Calu3 (cell line): ENCODE measurements at places on chromosomes 1 and 21. TPM values are rescaled to one million over a fixed set of nuclear protein-coding genes. Genes with fewer than 3 reads are reported as not detected.
A peak's percentile ranks its signal among the peaks of the same experiment; 100 is the strongest.

GRCh38 chr1:242185731-242186130 lies 186.8 kb upstream of the MAP1LC3C start:
- no peaks in the 10 kb centered on the region for H3K27me3 ChIP-seq
- H3K27ac ChIP-seq = no peak overlapping the region
- H3K4me1 ChIP-seq = no peaks in the 10 kb centered on the region

DNA sequence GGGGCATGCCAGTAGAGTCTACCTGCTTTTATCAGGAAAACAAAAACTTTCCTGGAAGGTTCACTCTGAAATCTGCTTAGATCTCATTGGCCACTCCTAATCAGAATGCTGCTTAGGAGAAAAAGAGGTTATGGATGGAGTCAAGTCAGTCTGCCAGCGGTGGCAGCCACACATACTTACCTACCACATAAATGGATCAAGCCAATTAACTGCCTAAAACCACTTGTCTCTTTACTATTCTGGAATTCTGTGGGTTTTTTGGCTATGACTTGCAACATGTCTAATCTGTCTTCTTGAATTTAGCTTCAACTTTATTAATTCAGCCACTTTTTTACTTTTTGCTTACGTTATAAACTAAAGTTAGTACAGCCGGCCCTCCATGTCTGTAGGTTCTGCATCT lies 140.2 kb upstream of the SERTAD4 start:
- H3K4me3 ChIP-seq = no peak overlapping the region
- no peaks in the 10 kb centered on the region for H3K36me3 ChIP-seq
- H3K27me3 ChIP-seq = no peaks in the 10 kb centered on the region
- no peak for DNase-seq

- H3K4me1 ChIP-seq = peaks cover 15% of the 10 kb centered on the region
- no peak overlapping the region for H3K4me3 ChIP-seq
- H3K27me3 ChIP-seq = no peaks in the 10 kb centered on the region
- no peak overlapping the region for H3K27ac ChIP-seq
- no peak for DNase-seq
These were observed 444.0 kb downstream of the PTPRC start for GRCh38 chr1:199082778-199083389.

DNA sequence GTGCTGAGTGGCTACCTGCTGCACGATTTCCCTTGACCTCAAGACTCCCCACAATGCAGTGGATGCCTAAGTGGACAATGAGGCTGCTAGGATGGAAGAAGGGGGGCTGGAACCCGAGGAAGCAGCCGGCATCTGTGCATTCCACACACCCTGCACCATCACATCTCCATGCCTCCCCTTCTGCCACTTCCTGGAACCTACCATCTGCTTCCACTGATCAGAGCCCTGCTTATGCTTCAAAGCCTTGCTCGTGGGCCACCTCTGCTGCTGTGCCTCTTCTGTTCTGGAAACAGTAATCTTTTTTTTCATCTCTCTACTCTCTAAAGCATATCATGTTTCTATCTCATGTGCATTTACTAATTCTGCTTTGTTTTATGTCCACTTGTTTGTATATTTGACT lies 66.2 kb upstream of the WDR26 start:
- H3K27ac ChIP-seq = no peak overlapping the region
- peaks cover 49% of the 10 kb centered on the region for H3K4me1 ChIP-seq
- no peaks in the 10 kb centered on the region for H3K36me3 ChIP-seq
- no peaks in the 10 kb centered on the region for H3K27me3 ChIP-seq
- no peak overlapping the region for H3K4me3 ChIP-seq

DNA sequence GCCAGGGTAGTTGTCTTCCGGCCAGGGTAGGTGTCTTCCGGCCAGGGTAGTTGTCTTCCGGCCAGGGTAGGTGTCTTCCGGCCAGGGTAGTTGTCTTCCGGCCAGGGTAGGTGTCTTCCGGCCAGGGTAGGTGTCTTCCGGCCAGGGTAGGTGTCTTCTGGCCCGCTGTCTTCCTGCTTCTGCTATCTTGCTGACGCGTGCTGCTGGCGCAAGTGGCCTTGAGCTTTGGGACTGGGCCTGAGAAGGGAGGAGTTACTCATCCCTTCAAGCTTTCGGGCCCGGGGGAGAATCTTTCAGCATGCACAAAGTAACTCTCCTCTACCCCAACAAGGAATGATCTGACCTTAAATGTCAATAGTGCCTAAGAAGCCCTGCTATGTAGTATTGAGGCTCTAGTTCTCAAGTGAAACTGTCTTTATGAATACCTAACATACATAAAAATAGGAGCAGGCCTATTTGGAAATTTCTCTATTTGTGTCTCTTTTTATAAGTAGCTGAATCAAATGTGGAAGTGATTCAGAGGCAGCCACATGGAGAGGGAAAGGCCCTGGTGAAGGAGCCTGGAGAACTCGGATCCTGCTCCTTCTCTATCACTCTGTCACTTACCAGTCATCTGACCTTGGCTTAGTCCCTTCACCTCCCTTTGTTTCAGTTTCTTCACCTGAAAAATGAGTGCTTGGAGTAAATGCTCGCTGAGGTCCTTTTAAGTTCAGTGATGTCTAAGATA lies 65.6 kb downstream of the RGL1 start:
- no peaks in the 10 kb centered on the region for H3K36me3 ChIP-seq
- no peaks in the 10 kb centered on the region for H3K27me3 ChIP-seq
- H3K4me1 ChIP-seq = peaks cover 13% of the 10 kb centered on the region
- DNase-seq = no peak
- no peak overlapping the region for H3K4me3 ChIP-seq
- H3K27ac ChIP-seq = no peak overlapping the region

DNA sequence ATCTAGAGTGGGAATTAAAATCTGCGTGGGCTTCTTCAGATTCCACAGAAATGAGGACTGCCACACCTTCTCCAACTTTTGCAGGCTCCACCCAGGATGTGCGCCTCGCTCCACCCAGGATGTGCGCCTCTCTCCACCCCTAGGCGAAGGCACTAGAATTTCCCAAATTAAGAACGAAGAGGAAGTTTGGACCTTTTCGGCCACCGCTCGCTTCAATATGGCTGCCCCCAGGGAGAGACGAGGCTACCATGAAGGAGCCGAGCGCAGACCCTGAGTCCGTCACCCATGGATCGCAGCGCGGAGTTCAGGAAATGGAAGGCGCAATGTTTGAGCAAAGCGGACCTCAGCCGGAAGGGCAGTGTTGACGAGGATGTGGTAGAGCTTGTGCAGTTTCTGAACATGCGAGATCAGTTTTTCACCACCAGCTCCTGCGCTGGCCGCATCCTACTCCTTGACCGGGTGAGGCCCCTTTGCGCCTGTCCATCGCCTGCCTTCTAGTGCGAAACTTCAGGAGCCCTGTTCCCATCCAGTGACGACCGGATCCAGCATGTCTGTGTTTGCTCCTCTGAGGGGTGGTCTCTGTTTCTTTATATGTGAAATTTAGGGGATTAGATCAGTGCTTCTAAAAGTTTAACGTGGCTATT lies at the start of the genes CRYZ and TYW3:
Gene CRYZ (minus strand): TSS at position 91 of the 644 bp plus-strand sequence. CDS start 8,229 bp downstream, outside the sequence.
Gene TYW3 (plus strand): TSS at position 193 of the 644 bp plus-strand sequence. CDS start 93 bp downstream, at position 286.
- peak; percentile 88 for DNase-seq
- H3K4me3 ChIP-seq = peak within 1 kb of the TSS; percentile 82
- peak within 1 kb of the TSS; percentile 94 for H3K27ac ChIP-seq
- H3K27me3 ChIP-seq = no peaks in the 10 kb centered on the region
- peaks cover 33% of the 10 kb centered on the region for H3K4me1 ChIP-seq
- peaks cover 66% of the 10 kb centered on the region for H3K36me3 ChIP-seq

GRCh38 chr1:7554385-7555235 lies 216.5 kb upstream of the VAMP3 start:
- DNase-seq = no peak
- H3K36me3 ChIP-seq = peaks cover 20% of the 10 kb centered on the region
- no peak overlapping the region for H3K4me3 ChIP-seq
- no peaks in the 10 kb centered on the region for H3K27me3 ChIP-seq
- H3K4me1 ChIP-seq = peaks cover 30% of the 10 kb centered on the region

DNA sequence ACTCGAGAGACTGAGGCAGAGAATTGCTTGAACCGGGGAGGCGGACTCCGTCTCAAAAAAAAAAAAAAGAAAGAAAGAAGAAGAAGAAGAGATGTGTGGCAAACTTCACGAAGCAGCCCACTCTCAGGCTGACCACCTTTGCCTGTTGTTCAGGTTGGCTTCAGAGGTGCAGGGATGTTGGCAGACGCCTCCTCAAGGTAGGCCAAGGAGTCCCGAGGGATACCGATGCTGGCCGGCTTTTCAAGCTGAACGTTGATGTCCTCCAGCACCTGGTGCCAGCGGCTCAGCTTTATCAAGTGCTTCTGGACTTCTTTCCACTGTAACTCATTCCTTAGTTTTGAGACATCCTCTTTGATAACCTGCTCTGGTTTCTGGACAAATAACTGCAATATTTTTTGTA lies 243.8 kb upstream of the ADGRL2 start:
- no peak overlapping the region for H3K27ac ChIP-seq
- H3K4me1 ChIP-seq = no peaks in the 10 kb centered on the region
- no peaks in the 10 kb centered on the region for H3K27me3 ChIP-seq

DNA sequence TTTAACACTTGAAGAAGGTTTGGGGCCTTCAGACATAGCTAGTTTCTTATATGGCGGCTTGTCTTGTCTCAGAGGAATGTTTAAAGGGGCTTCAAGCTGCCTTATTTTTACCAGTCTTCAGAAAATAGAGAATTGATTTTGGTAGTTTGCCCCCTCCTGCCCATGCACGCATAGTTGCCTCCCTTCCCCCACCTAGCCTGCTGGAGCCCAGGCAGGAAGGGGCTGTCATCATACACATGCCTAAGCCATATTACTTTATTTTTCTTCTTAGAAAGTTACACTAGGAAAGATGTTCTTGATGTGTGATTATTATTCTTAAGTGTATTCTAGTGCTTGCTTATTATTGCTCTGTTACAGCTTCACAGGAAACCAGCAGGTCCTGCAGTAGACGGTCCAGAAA lies 18.3 kb downstream of the PBX1 start:
- no peak for DNase-seq
- no peaks in the 10 kb centered on the region for H3K4me1 ChIP-seq
- H3K4me3 ChIP-seq = no peak overlapping the region

GRCh38 chr21:40270047-40270446 lies 402.8 kb downstream of the PCP4 start:
- no peak for DNase-seq
- H3K4me3 ChIP-seq = no peak overlapping the region
- H3K36me3 ChIP-seq = no peaks in the 10 kb centered on the region
- no peaks in the 10 kb centered on the region for H3K27me3 ChIP-seq
- no peaks in the 10 kb centered on the region for H3K4me1 ChIP-seq

- no peak overlapping the region for H3K4me3 ChIP-seq
- peak; percentile 71 for DNase-seq
- no peak overlapping the region for H3K27ac ChIP-seq
- peaks cover 25% of the 10 kb centered on the region for H3K4me1 ChIP-seq
- H3K27me3 ChIP-seq = peaks cover 78% of the 10 kb centered on the region
These were observed 9.5 kb upstream of the KCNA2 start for GRCh38 chr1:110615548-110616130.

- peaks cover 26% of the 10 kb centered on the region for H3K36me3 ChIP-seq
- DNase-seq = no peak
- peak overlapping the region; percentile 73 for H3K27ac ChIP-seq
- peak overlapping the region; percentile 70 for H3K4me3 ChIP-seq
These were observed 598 bp upstream of the ADIPOR1 start for GRCh38 chr1:202958544-202959275.

DNA sequence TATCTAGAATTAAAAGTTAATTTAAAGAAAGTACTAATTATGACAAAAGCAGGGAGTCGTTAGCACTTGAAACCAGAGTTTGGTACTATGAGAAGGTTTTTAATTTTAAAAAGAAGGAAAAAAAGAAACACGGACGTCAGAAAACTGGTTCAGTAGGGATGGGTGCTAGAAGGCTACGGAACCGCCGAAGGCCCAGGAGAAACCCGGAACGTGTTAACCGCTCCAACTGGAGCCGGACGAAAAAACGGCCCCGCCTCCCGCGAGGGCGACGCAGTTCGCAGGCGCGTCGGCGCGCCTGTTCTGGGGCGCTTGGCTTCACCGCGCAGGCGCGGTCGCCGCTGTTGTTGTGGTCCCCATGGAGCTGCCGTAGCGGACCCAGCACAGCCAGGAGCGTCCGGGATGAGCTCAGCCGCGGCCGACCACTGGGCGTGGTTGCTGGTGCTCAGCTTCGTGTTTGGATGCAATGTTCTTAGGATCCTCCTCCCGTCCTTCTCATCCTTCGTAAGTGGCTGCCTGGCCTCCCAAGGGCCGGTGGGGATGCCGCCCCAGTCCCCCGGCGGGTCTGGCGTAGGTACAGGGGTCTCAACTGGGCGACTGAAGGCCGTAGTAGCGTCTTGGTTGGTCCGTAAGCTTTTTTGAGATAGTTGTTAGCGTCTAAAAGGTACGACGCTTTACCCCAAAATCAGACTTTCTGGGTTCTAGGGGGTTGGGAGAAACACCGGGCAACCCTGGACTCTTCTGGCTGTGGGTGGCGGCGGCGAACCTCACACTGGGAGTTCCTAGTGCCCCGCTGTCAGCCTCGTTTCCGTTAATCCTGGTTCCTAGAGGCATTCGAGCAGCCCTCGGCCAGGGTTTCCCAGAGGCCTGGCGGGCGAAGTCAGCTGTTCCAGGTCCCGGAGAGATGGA lies 31.4 kb upstream of the HMGN1 start:
- peak; percentile 82 for DNase-seq
- H3K4me3 ChIP-seq = peak overlapping the region; percentile 79
- H3K4me1 ChIP-seq = no peaks in the 10 kb centered on the region
- peaks cover 9% of the 10 kb centered on the region for H3K36me3 ChIP-seq

DNA sequence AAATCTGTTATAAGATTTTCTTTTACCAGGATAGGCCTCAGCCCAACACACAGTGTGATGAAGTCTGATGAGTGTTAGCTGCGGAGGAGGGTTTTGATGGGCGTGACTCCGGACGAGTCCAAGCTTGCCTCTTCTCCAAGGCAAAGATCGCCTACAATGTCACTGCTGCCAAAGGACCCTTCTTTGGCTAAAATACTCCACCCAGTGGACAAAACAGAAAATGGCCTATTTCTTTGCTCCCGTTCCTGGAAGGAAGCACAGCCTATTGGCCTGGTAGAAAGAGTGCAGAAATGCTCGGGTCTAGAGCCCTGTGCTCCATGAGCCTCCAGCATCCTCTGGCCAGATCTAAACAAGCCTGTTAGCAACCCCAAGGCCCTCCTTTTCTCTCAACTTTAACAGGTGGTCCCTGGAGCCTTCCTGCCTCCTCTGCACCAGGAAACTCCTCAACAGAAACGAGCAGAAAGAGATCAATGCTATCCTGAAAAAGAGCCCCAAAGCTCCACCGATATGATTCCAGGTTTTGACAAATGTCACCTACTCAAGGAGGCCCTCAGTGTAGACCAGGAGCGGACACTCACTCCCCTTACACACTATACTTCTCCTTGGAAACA lies 3.4 kb upstream of the CASQ2 start:
- no peaks in the 10 kb centered on the region for H3K27me3 ChIP-seq
- no peaks in the 10 kb centered on the region for H3K36me3 ChIP-seq
- no peaks in the 10 kb centered on the region for H3K4me1 ChIP-seq
- peak; percentile 58 for DNase-seq

DNA sequence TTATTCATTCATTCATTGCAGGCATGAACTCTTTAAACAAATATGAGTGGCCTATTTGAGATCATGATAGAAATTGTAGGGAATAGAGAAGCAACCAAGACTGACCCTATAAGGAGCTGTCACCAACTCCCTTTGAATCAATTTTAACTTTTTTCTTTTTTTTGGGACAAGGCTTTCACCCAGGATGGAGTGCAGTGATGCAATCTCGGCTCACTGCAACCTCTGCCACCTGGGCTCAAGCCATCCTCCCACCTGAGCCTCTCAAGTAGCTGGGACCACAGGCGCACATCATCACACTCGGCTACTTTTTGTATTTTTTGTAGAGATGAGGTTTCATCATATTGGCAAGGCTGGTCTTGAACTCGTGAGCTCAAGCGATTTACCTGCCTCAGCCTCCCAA lies 17.1 kb upstream of the ATP5PO start:
- H3K27ac ChIP-seq = no peak overlapping the region
- no peak for DNase-seq
- H3K4me3 ChIP-seq = peak overlapping the region; percentile 88

Gene ELF3
- total RNA-seq = 830 and 907 TPM in 2 replicates

Gene GOLT1A
- total RNA-seq = 3.5 and 5.6 TPM in 2 replicates

Gene ARHGAP30
- total RNA-seq = 1.7 and 2.9 TPM in 2 replicates

Gene ATAD3C
- 0.29 and 0.45 TPM in 2 replicates for total RNA-seq
